ENCODE measurements at places on chromosomes 4 and X.
A peak's percentile ranks its signal among the peaks of the same experiment; 100 is the strongest.

GRCh38 chr4:180058691-180059215, 2184.4 kb upstream of the TENM3 start:
- peak; percentile 75 for DNase-seq

DNA sequence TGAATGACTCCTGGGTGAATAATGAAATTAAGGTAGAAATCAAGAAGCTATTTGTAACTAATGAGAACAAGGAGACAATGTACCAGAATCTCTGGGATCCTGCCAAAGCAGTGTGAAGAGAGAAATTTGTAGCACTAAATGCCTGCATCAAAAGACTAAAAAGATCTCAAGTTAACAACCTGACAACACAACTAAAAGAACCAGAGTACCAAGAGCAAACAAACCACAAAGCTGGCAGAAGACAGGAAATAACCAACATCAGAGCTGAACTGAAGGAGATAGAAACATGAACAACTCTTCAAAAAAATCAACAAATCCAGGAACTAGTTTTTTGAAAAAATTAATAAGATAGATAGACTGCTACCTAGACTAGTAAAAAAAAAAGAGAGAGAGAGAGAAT, 8.4 kb downstream of the CFAP299 start:
- no peak for DNase-seq

- no peak for DNase-seq
Observed at GRCh38 chr4:113869743-113870375, 108.3 kb upstream of the CAMK2D start.

GRCh38 chr4:154478547-154478946, 13.1 kb downstream of the DCHS2 start:
- no peak for DNase-seq

GRCh38 chr4:182139491-182139890, 103.7 kb upstream of the TENM3 start:
- DNase-seq, result no peak

GRCh38 chr4:173413036-173413435, 14.1 kb upstream of the SCRG1 start:
- DNase-seq, result no peak

- no peak for DNase-seq
Observed at GRCh38 chr4:114236171-114236769, 256.8 kb upstream of the ARSJ start.

- no peak for DNase-seq
Observed at GRCh38 chrX:41031256-41031967, 53.8 kb upstream of the USP9X start.

GRCh38 chr4:172270397-172270796, 457.2 kb downstream of the GALNTL6 start:
- DNase-seq, result no peak

DNA sequence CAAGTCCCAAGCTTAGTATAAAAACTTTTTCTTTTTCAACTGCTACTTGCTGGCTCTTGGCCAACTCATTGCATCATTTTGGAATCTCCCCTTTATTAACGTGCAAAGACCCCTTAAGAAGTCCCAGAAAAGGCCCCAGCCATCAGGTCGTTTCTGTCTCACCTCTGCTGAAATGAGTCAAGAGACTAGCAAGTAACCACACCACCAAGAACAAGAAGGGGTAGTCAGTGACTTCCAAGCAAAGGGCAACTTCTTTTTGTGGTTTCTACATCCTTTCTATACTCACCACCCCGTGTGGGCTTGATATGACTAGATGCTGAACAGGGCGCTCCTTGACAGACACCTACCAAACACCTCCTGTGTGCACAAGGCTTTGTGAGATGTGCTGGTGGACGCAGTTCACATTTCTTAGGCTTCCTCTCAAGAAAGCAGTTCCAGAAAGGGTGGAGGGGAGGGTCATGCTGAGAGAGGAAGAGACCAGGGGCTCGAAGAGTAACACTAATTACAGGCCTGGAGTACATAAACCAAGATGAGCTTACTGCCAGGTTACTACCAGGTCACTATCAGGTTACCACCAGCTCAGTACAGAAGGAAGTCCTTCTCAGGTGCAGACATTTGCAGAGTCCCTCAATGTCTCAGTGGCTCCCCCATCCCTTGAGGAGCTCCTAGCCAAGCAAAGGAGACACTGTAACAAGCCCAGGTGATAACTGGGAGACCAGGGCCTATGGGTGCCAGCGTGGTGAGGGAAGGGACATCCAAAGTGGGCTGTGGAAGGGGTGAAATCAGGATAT, 19.3 kb downstream of the JAKMIP1 start:
- no peak for DNase-seq

- no peak for DNase-seq
Observed at GRCh38 chr4:10877076-10877475, 192.5 kb upstream of the CLNK start.

- no peak for DNase-seq
Observed at GRCh38 chrX:130084631-130085237, 25.6 kb downstream of the ELF4 start.

- DNase-seq, result no peak
Observed at GRCh38 chr4:125267630-125268029, 47.1 kb upstream of the FAT4 start.

DNA sequence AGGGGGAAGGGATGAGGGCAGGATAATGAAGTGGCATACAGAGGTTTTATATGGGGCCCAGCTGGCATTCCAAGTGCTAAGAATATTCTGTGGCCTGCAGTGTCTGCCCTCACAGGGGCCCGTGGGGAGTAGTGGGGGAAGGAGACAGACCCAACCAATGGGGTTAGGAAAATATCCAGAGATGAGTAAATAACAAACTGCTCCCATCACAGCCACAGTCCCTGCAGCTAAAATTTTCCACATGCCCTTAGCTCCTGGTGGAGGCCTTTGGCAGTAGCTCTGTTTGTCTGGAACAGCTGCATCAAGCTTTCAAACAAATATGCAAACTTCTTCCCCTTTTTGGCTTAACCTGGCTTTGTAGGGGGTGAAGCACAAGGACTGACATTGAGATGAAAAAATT, 3.1 kb downstream of the SRPX2 start:
- DNase-seq, result no peak

DNA sequence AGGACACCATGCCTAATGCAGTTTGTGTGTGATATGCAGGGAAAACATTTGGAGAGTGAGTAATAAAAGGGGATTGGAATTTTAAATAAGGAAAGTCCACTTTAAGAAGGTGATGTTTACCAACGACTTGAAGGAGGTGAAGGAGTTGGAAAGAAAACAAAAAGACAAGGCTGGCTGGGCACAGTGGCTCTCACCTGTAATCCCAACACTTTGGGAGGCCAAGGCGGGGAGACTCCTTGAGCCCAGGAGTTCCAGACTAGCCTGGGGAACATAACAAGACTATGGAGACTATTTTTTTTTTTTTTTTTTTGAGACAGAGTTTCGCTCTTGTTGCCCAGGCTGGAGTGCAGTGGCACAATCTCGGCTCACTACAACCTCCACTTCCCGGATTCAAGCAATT, 11.0 kb downstream of the NDUFB11 start:
- no peak for DNase-seq

DNA sequence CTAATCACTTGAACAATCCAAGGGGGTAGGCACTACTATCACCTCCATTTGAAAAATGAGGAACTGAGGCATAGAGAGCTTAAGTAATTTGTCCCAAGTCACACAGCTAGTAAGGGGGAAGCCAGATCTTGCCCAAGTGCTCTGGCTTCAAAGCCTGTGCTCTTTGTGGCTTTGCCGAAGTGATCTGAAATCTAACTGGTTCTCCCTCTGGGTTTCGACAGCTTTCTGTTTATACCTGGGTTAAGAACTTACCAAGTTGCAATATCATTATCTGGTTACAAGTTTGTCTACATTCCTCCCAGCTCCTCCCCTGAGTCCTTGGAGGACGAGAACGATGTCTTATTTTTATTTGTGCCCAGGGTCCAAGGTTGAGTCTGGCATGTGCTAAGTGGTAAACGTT, 125.3 kb upstream of the RAI2 start:
- no peak for DNase-seq

GRCh38 chr4:119081943-119082342, 53.7 kb upstream of the MYOZ2 start:
- DNase-seq, result no peak

GRCh38 chr4:127479031-127479622, 153.6 kb upstream of the INTU start:
- peak; percentile 30 for DNase-seq

DNA sequence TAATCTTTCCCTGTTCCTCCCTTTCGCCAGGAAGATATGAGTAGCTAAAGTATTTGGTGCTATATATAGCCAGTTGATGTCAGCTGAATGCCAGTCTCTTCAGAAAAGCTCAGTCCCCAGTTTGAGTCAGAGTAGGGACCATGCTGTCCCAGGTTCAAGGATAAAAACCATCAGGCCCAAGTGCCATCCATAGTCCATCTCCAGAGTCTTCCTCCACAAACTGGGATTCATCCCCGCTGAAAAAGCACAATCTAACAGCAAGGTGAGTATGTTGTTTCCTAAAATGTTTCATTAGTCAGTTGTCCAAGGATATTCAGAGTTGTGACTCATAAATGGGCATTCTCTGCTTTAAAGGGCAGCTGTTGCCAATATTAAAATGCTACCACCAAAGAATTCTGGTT, at the start of gene MYOZ2:
Gene MYOZ2, plus strand, starts transcription at position 112 of the 401 bp plus-strand sequence. CDS start 694 bp downstream, outside the sequence.
- no peak for DNase-seq

DNA sequence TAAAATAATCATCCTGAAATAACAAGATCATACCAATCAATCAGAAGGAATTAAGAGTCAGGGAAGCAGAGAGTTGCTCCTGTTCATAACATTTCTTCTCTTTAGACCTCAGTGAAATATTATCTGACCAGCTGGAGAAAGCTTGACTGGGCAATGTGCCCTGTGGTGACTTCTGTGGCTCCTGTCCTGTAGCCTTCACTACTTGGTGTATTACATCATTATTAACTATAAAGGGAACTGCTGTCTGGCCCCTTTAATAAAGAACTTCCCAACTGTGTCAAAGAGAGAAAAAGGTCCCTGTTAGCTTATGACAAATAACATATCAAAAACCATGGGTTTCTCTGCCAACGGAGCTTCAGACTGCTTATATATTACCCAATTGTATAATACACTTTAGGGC, 18.0 kb downstream of the OPHN1 start:
- peak; percentile 13 for DNase-seq

All from Ammon's horn (tissue), 1 donor.